Vagina (tissue), 2 donors: ENCODE measurements at places on chromosomes 16 and 17. TPM values are rescaled to one million over a fixed set of nuclear protein-coding genes. Genes with fewer than 3 reads are reported as not detected.
A peak's percentile ranks its signal among the peaks of the same experiment; 100 is the strongest.

- no peaks in the 10 kb centered on the region for H3K4me1 ChIP-seq
- no peaks in the 10 kb centered on the region for H3K36me3 ChIP-seq
- DNase-seq = no peak
- H3K4me3 ChIP-seq = no peak overlapping the region
- no peaks in the 10 kb centered on the region for H3K27me3 ChIP-seq
Measured at GRCh38 chr16:49499869-49500610, 126.4 kb downstream of the C16orf78 start.

DNA sequence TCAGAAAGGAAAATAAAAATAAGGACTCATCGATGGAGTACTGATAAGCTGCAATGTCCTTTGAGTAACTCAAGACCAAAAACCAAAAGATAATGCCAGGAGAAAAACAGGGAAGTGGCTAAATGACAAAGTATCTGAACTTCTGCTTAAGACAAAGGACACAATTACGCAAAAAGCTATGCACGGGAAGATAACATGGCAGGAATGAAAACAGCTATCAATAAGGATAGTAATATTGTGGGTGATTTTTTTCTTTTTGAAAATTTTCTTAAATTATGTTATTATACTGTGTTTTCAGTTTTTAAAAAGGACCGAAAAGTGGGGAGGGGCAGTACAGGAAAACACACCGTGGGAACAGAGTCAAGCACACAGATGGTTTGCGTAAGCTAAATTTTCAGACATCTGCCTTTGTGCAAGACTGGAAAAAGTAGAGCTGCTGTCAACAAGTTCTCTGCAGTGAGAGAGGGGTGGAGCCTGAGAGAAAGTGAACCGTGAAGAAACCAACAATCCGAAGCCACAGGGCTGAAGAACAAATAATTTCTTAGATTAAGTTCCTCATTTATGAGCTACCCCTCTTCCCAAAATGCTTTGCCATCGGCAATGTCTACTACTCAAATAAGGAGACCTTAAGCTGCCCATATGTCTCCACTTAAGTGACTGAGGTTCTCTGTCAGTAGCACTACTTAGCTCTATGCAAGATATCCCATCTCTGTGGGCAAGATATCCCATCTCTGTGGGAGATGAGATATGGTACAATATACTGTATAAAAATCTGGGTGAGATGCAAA is 99.9 kb upstream of the CORO6 start:
- no peaks in the 10 kb centered on the region for H3K36me3 ChIP-seq
- no peaks in the 10 kb centered on the region for H3K27me3 ChIP-seq
- no peak for DNase-seq
- peak overlapping the region; percentile 51 for H3K27ac ChIP-seq

DNA sequence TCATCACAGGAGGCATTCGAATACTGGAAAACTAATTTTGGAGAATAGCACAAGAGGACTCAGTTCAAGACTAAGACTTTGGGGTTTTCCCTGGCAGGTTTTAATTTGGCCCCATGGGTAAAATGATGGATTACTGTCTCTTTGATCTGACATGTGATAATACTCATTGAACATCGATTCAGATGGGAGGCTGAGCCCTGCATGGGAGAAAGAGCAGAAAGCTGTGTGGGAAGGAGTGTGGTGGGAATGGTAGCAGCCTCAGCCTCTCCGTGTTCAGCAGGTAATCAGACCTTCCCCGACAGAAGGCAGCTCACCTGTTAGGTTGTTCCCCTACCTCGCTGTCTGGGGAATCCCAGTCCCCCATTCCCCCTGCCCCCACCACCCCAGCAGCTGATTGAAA is 124.7 kb upstream of the TNRC6C start:
- H3K27me3 ChIP-seq = no peaks in the 10 kb centered on the region
- no peak overlapping the region for H3K27ac ChIP-seq
- H3K4me3 ChIP-seq = no peak overlapping the region
- no peak for DNase-seq

- H3K4me3 ChIP-seq = no peak overlapping the region
- H3K27ac ChIP-seq = no peak overlapping the region
- H3K36me3 ChIP-seq = no peaks in the 10 kb centered on the region
- H3K27me3 ChIP-seq = no peaks in the 10 kb centered on the region
- H3K4me1 ChIP-seq = no peaks in the 10 kb centered on the region
Measured at GRCh38 chr17:79866791-79867518, 27.7 kb upstream of the CBX4 start.

The MYH11 gene
- 822 TPM for total RNA-seq

The HOXB3 gene
- total RNA-seq = 17.7 TPM
